Stimulated activated CD4-positive, alpha-beta T cell treated with anti-CD3 and anti-CD28 coated beads, TNF-alpha, amount 100 ng/mL, for 1 hour (primary cell): ENCODE measurements at places on chromosomes 11 and 22.

GRCh38 chr22:36430863-36431262 is 43.1 kb upstream of the MYH9 start:
- DNase-seq = no peak

DNA sequence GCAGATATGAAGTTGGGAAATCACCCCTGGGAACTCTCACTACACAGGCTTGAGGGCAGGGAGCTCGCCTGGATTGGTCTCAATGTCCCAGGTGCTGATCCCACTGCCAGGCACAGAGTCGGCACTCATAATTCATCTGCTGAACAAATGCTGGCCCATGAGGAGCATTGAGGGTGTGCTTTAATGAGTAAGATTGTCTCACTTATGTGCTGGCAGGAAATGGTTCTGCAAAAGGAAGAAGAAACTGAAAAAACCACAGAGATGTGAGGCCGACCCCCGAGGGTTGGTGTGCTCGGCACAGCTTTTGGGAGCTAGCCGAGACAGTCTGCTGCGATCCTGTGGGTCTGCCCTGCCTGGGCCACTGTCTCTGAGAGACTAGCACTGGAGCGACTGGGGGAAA is 9.4 kb downstream of the PLAAT2 start:
- DNase-seq = no peak

DNA sequence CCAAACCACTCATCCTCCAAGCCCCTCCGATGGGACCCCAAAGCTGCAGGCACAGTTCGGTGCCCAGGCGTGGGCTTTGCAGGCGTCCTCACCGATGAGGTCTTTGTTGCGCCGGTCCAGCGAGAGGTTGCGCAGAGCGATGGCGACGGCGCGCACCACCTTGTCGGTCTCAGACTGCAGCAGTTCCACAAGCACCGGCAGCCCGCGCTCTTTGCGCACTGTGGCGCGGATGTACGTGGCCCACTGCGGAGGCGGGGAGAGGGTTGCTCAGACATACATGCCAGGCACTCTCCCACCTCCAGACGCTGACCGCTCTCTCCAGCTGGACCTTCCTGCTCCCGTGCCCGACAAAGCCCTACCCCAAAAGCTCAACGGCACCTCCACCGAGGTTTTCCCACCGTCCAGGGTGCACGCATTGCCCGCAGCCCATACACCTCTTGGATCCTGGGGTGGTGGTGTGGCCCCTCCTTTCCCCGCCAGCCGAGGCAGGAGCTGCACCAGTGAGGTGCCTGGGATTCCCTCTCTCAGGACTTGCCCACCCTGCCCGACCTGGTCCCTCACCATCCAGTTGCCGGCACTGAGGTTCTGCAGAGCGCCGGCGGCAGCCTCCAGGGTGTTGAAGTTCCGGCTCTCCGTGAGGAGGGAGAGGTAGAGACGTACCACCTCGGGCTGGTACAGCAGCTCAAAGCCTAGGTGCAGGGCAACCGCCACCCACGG is 32.1 kb upstream of the TXNRD2 start:
- no peak for DNase-seq

GRCh38 chr11:126359431-126360048 is 4.1 kb downstream of the ST3GAL4 start:
- DNase-seq = no peak

DNA sequence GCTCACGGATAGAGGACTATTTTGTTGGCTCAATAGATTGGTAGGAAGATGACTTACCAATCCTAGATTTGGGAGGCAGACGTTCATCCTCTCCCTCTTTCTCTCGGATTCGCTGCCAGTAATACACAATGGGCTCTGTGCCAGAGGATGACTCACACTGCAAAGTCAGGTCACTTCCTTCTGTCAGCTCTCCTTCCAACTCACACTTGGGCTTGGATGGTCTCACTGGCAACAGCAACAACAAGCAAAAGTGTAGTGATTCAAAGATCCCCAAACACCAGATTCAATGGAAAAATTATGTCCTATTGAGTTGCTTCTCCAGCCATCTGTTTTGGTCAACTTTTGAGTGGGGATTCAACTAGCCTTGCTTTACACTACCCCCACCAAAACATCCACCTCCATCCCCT is 21.7 kb upstream of the HSPA8 start:
- peak; percentile 51 for DNase-seq

GRCh38 chr22:43446037-43446803 is 34.4 kb downstream of the MPPED1 start:
- no peak for DNase-seq

DNA sequence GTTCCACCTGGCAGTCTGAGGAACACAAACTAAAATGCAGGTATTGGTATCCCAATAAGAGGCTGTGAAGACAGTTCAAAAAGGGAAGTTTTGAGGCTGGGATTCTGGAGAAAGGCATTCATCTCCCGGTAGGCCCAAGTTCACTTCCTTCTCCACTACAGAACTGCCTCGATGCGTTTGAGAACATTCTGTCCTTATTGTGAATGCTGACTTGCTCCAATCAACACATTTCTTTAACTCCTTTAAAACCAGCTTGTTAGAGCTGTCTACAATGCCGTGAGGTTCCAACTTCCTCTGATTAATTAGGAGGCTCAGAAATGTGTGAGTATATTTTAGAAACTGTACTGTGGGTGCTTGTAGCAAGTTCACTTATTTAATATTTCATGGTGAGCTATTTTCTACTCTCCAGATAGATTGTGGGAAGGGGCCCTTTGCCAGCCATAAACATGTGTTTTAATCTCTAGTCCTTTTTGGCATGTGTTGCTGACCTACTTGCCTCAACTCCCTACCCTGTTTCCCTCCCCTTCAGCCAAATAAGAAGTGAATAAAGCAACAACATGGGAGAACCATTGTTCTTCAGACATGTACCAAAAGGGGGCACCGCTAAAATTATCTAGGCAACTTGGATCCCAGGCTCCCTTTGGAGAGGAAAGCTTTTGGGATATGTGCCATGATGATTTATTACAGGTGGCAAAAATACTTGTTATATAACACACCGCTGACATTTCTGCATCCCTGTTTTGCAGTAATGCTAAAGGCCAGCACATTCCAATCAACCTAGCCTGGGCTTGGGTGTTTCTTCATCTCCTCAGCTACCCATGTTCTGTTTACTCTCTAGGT is 245.6 kb downstream of the BLID start:
- no peak for DNase-seq

- DNase-seq = no peak
Observed at GRCh38 chr11:46249938-46250744, 27.3 kb upstream of the CREB3L1 start.

DNA sequence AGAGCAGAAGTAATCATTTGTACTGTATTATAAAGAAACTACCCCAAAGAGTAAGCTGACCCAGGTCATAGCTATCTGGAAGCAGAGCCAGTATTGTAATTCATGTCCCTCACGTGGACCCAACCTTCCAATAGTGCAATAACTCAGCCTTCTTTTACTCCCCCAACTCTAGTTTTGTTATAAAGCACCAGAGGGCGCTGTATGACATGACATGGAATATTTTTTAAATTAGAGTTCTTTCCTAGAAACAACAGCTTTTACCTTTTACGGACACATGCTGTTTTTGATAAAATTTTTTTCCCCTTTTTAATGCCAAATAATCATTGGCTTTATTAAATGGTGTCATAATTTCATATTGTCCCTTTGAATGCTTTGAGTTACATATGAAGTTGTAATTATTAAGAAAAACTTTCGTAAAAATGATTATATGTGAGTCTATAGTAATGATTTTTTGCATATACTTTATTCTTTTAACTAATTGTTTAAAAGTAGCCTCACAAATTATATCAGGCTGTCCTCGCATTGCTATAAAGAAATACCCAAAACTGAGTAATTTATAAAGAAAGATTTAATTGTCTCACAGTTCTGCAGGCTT is 76.9 kb downstream of the DKK3 start:
- no peak for DNase-seq

DNA sequence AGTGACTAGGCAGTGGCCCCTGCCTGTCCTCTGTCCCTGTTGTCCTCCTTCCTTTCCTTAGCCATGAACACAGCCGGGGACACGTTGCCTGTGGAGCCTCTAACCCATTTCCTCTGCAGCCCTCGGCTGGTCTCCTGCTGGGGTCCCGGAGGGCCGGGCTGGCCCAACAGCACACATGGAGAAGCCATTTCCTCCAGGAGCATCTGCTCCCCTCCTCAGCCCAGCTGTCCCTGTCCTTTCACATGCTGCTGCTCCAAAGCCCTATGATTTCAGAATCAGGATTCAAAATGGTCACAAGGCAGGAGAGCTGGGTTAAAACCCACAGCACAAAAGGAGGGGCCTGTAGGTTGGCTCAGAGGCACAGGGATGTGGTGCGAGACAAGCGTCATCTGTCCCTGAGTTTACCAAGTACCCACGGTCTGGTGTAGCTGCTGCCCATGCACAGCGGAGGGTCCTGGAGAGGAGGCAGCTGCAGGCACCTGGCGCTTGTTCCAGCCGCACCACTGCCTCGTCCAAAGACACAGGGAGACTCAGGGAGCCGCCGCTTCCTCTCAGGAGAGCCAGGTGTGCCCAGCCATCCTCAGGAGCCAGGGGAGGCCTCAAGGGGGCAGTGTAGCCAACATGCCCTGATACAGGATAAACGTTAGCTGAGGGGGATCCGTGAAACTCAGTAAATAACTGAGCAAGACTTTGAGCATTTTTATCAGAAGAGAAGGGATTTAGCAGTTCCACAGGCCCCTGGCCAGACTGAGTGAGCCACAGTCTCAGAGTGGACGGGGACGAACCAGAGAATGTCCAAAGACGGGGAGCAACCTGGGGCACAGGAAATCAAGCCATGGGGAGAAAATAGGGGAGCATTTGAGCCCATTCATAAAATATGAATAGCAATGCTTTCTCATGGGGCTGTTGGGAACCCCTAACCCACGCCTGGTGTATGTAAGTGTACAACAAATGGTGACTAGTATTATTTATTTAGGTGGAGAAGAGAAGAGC is 3.9 kb upstream of the VSIG10L2 start:
- peak; percentile 39 for DNase-seq

- DNase-seq = no peak
Observed at GRCh38 chr11:134503100-134503499, 91.1 kb upstream of the B3GAT1 start.

- peak; percentile 57 for DNase-seq
Observed at GRCh38 chr11:64844330-64845128, at the start of gene CDC42BPG. TSS of gene CDC42BPG (minus strand) at chr11:64844653. CDS start at chr11:64844569, 84 bp downstream.

GRCh38 chr11:21631991-21632390 is 560.9 kb upstream of the ANO5 start:
- no peak for DNase-seq

DNA sequence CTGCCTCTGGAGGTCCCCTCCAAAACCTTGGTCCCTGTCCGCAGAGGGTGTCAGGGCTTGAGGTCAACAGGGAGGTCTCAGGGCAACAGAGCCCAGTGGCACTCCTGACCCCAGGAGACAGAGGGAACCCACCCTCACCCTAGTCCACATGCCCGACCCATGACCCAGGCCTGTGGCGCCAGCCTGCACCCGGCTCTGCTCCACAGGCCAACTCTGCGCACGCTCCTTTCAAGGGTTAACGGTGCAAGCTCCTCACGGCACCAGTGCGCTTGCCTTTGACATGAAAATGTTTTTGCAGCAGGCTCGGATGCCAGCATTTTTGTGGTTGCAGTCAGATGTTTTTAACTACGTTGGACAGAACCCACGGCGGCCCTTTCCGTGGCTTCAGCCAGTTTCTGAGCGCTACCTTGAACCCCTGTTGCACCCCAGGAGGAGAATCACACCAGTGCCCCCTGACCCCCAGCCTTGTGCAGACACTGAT is 68.6 kb downstream of the CDKN1C start:
- no peak for DNase-seq

DNA sequence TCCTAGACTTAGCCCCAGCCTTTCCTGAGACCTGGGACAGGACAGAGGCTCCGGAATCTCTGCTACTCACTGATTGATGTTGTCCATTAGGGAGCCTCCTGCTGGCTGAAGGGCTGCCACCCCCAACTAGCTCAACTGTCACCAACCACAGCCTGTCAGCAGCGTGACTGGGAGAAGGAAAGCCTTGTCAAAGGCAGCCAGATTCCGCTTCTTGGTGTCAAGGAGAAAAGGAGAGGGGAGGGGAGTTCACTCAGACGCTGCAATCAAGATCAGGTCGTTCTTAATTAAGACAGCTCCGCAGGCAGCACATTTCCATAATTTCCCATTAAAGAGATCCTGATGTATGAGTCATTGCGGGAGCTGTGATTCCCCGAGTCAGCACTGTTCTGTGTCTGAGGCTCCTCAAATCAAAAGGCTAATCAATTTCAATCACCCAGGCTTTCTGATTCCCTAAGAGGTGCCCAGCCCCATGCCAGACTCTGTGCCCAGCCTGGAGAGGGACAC is 152.8 kb upstream of the ZBED5 start:
- DNase-seq = no peak

DNA sequence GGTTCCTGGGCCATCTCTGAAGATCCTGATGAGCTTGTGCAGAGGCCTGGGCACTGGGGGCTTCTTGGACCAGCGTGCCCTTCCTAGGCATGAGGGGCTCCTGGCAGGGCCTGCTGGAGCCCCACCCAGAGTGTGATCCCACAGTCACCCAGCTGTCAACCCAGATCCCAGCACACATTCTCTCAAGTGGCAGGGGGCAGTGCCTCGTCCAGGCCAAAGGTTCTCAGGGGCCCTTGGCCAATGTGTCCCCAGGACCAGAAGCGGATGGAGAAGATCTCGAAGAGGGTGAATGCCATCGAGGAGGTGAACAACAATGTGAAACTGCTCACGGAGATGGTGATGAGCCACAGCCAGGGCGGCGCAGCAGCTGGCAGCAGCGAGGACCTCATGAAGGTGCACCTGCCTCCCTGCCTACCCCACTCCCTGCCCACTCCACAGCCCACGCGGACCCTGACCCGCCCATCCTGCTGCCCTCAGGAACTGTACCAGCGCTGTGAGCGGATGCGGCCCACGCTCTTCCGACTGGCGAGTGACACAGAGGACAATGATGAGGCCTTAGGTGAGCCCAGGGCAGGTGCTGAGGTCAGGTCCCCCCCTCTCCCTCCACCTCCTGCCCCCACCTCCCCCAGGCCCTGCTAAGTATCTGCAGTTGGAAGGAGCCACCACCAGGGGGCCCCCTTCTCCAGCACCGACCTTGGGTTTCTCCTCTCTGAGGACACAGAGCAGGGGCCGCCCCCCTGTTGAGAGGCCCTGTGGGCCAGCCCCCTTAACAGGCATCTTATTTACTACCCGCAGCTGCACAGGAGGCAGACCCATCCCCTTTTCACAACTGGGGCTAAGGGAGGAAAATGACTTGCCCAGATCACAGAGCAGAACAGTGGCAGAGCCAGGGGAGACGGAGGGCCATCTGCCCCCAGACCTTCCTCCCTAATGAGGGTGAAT is 14.7 kb downstream of the GGA1 start:
- peak; percentile 69 for DNase-seq

DNA sequence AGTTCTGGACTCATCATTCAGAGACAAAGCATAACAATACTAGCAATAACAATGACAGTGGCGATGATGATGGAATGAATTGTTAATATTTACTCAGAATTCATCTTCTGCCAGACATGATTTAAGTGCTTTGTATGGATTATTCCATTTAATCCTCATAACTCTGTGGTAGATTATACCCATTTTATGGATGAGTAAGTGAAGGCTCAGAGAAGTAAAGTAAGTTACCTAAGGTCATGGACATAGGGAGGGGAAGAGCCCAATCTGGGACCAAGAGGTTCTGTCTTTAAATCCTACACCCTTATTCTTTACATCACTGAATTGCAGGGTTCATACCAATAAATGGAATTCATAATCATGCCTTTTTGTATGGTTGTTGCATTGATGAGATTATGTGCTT is 72.7 kb downstream of the MYO18B start:
- DNase-seq = no peak
